ENCODE measurements at places on chromosomes 3 and 15.

- H3K4me3 ChIP-seq: no peak overlapping the region
- no peaks in the 10 kb centered on the region for H3K27me3 ChIP-seq
- H3K4me1 ChIP-seq: no peaks in the 10 kb centered on the region
- H3K36me3 ChIP-seq: peaks cover 29% of the 10 kb centered on the region
These were observed 20.9 kb downstream of the ASB7 start for GRCh38 chr15:100623301-100623700.

- DNase-seq: no peak
- H3K4me1 ChIP-seq: peaks cover 31% of the 10 kb centered on the region
- H3K27me3 ChIP-seq: no peaks in the 10 kb centered on the region
- no peak overlapping the region for H3K4me3 ChIP-seq
These were observed 10.3 kb downstream of the FOXP1 start for GRCh38 chr3:71573181-71573580.

- no peak overlapping the region for H3K4me3 ChIP-seq
- no peak overlapping the region for H3K27ac ChIP-seq
- no peaks in the 10 kb centered on the region for H3K36me3 ChIP-seq
- H3K27me3 ChIP-seq: no peaks in the 10 kb centered on the region
These were observed 558.7 kb upstream of the KCNMB2 start for GRCh38 chr3:177977381-177978158.

DNA sequence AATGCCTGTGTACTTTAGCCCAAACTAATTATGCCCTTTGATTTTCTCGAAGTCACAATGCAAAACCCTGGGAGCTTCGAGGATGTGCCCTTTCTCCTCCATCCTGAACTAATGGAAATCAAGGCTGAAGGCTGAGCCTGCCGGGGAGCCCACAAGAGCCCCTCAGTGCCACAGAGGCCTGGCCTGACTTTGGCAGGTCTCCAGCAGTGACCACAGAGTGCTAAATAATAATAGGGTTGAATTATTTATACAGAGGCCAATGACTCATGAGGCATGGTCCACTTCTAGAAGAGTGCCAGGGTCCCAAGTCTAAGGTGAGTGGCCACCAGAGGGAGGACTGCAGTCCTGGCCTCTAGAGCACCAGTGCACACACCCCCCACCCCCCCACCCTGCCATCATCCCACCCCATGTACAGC, 19.1 kb upstream of the GLCE start:
- H3K27ac ChIP-seq: no peak overlapping the region
- H3K36me3 ChIP-seq: no peaks in the 10 kb centered on the region
- peaks cover 35% of the 10 kb centered on the region for H3K27me3 ChIP-seq

- no peak overlapping the region for H3K4me3 ChIP-seq
- H3K27me3 ChIP-seq: peaks cover 15% of the 10 kb centered on the region
- peaks cover 9% of the 10 kb centered on the region for H3K4me1 ChIP-seq
- H3K27ac ChIP-seq: no peak overlapping the region
These were observed 77.6 kb downstream of the POLR2M start for GRCh38 chr15:57784081-57784511.

GRCh38 chr3:150546226-150547044, at the start of the genes EIF2A and SERP1:
Gene EIF2A (plus strand): TSS chr3:150546787. CDS start chr3:150546803, 16 bp downstream.
Gene SERP1 (minus strand): TSS chr3:150546496. CDS start chr3:150546135, 361 bp downstream.
- peak within 1 kb of the TSS; percentile 100 for H3K27ac ChIP-seq
- peak; percentile 96 for DNase-seq
- peak within 1 kb of the TSS; percentile 98 for H3K4me3 ChIP-seq
- peaks cover 22% of the 10 kb centered on the region for H3K4me1 ChIP-seq
- peaks cover 10% of the 10 kb centered on the region for H3K36me3 ChIP-seq
- no peaks in the 10 kb centered on the region for H3K27me3 ChIP-seq

DNA sequence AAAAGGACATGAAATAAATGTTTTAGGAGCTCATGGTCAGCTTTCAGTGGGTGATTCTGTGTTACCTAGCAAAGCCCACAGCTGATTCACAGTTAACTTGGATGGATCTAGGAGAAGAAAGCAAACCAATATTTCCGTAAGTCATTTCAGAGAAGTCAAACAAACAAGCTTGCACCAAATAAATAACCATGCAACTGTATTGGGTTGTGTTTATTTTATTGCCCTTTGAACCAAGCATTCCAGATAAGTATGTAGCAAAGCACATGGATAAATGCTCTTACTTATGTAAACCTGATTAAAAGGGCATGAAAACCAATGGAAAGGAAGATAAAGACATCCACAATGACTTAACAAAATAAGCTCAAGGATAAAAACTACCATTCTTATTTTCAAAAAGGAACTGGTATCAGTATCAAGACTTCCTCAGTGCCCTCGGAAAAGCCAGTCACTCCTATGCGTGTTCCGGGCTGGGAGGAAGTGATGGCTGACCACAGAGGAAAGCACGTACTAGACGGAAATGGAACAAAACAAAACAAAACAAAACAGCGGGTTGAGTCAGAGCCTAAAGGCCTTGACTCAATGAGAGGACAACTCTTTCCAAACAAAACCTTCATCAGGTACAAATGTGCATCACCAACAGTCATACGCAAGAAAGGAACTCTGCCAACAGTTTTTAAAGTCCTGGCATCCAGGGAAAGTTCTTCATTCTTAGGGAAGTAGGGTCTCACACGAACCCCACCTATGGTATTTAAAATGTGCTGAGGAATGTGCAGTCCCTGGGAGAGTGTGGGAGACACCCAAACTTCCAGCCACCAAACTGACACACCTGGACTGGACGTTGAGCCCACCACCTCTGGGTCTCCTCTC, 103.3 kb downstream of the SNRK start:
- peaks cover 8% of the 10 kb centered on the region for H3K36me3 ChIP-seq
- no peaks in the 10 kb centered on the region for H3K4me1 ChIP-seq
- H3K27ac ChIP-seq: no peak overlapping the region
- H3K4me3 ChIP-seq: no peak overlapping the region
- DNase-seq: no peak

GRCh38 chr3:23146163-23146562, 57.0 kb upstream of the UBE2E2 start:
- no peaks in the 10 kb centered on the region for H3K4me1 ChIP-seq
- no peak for DNase-seq
- H3K4me3 ChIP-seq: no peak overlapping the region
- H3K27me3 ChIP-seq: peaks cover 12% of the 10 kb centered on the region
- no peaks in the 10 kb centered on the region for H3K36me3 ChIP-seq

DNA sequence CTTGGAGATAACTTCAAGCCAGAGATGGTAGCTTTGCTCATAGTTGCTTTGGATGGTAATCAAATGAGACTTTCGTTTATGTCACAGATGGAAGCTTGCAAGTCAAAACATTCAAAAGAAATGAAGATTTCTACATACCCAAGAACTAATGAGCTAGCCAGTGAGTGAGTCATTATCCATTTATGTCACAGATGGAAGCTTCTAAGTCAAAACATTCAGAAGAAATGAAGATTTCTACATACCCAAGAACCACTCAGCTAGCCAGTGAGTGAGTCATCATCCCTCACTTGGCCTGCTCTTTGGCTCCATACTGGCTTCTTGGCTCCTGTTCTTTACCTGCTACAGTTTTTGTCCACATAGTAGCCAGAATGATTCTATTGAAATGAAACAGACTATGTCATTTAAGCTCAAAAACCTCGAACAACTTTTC, 559.8 kb upstream of the CBLB start:
- H3K27ac ChIP-seq: no peak overlapping the region
- no peak for DNase-seq
- H3K4me3 ChIP-seq: no peak overlapping the region
- peaks cover 40% of the 10 kb centered on the region for H3K4me1 ChIP-seq
- H3K27me3 ChIP-seq: no peaks in the 10 kb centered on the region

GRCh38 chr15:68765602-68766368, 54.9 kb downstream of the ANP32A start:
- H3K4me3 ChIP-seq: no peak overlapping the region
- H3K27me3 ChIP-seq: no peaks in the 10 kb centered on the region
- no peaks in the 10 kb centered on the region for H3K36me3 ChIP-seq
- peaks cover 6% of the 10 kb centered on the region for H3K4me1 ChIP-seq
- no peak for DNase-seq
- H3K27ac ChIP-seq: no peak overlapping the region

GRCh38 chr3:39479701-39480414, 12.4 kb downstream of the MOBP start:
- peaks cover 7% of the 10 kb centered on the region for H3K27me3 ChIP-seq
- no peak for DNase-seq
- no peak overlapping the region for H3K27ac ChIP-seq
- no peaks in the 10 kb centered on the region for H3K36me3 ChIP-seq

DNA sequence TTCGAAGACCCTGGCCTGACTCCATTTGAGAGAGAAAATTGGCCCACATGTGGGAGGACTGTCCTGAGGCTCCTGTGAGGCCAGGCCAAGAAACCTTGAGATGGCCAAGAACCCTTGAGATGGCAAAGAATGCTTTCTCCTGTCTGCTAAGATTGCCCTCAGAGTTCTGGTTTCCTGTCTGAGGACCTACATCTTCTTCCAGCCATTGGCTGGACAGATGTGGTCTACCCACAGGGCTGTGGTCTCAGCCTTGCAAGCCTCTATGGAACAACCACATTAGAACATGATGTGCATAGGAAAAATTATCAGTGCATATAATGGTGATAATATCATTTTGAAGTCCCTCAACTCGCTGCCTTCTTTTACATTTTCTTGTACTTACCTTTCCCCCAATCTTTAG, 10.8 kb upstream of the RASA2 start:
- DNase-seq: no peak
- H3K27me3 ChIP-seq: peaks cover 17% of the 10 kb centered on the region
- H3K4me1 ChIP-seq: no peaks in the 10 kb centered on the region
- H3K36me3 ChIP-seq: no peaks in the 10 kb centered on the region

- no peak overlapping the region for H3K27ac ChIP-seq
- no peaks in the 10 kb centered on the region for H3K4me1 ChIP-seq
- H3K27me3 ChIP-seq: peaks cover 75% of the 10 kb centered on the region
- no peak for DNase-seq
- H3K4me3 ChIP-seq: no peak overlapping the region
These were observed 52.2 kb upstream of the RBSN start for GRCh38 chr3:15151166-15151565.

DNA sequence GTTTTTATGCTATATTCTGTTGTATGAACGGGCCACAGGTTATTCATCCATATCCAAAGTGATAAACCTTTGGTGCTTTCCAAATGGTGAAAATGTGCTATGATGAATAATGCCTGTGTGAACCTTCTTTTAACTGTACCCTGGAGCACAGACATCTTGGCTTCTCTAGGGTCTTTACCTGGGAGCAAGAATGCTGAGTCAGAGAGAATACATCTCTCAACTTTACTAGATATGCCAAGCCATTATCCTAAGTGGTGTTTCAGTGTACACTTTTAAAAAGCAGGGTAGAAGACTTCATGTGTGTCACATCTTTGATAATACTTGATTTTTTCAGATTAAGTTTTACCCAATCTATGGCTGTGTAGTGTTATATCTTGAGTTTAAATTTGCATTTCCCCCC, 23.5 kb upstream of the XYLB start:
- peaks cover 3% of the 10 kb centered on the region for H3K27me3 ChIP-seq
- no peaks in the 10 kb centered on the region for H3K36me3 ChIP-seq
- no peak for DNase-seq
- H3K27ac ChIP-seq: no peak overlapping the region
- H3K4me3 ChIP-seq: no peak overlapping the region

All from mesothelial cell of epicardium (in vitro differentiated cells).